ENCODE measurements at places on chromosomes 4 and X. TPM values are rescaled to one million over a fixed set of nuclear protein-coding genes. Genes with fewer than 3 reads are reported as not detected.
A peak's percentile ranks its signal among the peaks of the same experiment; 100 is the strongest.

- no peak for DNase-seq
Observed at GRCh38 chr4:25696409-25696808, 40.8 kb downstream of the SLC34A2 start.

GRCh38 chr4:145812919-145813318 is 125.7 kb downstream of the ZNF827 start:
- peak; percentile 83 for DNase-seq

MAGEA8 gene
- not detected for total RNA-seq

MAGEA3 gene
- total RNA-seq, result 247 TPM

DNA sequence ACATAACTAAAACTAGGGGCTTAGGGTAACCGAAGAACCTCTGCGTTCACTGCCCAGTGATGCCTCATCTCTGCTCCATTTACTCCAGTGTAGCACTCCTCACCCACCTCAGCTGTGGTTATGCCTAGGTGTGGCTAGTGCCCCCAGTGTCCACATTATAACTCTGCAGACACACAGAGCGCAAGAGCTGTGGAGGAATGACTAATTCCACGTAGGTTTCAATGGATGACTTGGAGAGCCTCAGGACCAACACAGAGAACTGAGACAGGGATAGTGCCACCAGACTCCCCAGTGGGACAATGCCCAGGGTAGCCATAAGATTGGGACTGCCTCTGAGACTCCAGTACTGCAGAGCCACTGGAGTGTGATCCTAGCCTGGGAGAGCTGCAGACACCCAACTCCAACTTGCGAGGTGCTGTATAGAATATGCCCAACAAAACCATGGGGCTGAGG is 542.4 kb upstream of the DIPK2B start:
- peak; percentile 84 for DNase-seq

DNA sequence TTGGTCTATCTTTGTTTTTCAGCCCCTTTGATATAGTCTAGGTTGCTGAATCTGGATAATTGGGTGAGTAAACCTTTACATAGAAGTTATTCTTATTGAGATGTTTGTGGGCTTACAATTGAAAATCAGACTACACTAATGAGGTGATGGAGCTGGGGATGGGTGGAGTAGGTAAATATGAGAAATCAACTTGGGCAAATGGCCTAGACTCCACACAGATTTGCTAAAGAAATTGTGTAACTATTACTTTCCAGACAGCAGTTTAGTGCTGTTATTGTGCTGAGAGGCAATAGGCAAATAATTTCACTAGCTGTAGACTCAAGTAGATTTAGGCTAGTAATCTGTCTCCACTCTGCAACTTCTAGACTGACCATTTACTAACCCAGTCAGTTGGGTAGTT is 8.2 kb downstream of the DIAPH2 start:
- DNase-seq, result no peak

- DNase-seq, result no peak
Observed at GRCh38 chr4:3830774-3831528, 64.8 kb downstream of the ADRA2C start.

USO1 gene
- 60.8 TPM for total RNA-seq

SYNPO2 gene
- 0.37 TPM for total RNA-seq

GRCh38 chr4:145786261-145786660 is 106.3 kb downstream of the C4orf51 start:
- DNase-seq, result no peak

- DNase-seq, result no peak
Observed at GRCh38 chr4:26830033-26830432, 30.6 kb upstream of the STIM2 start.

HGFAC gene
- not detected for total RNA-seq

- DNase-seq, result peak; percentile 39
Observed at GRCh38 chr4:101418055-101418454, 70.7 kb upstream of the PPP3CA start.

GRCh38 chr4:153684971-153685371 is 891 bp downstream of the TLR2 start:
- DNase-seq, result no peak

GRCh38 chrX:46577221-46578005 is 3.8 kb downstream of the CHST7 start:
- DNase-seq, result peak; percentile 3

Data from HT1080 (cell line).